HT-29 (cell line): ENCODE measurements at places on chromosomes 2 and 18.

DNA sequence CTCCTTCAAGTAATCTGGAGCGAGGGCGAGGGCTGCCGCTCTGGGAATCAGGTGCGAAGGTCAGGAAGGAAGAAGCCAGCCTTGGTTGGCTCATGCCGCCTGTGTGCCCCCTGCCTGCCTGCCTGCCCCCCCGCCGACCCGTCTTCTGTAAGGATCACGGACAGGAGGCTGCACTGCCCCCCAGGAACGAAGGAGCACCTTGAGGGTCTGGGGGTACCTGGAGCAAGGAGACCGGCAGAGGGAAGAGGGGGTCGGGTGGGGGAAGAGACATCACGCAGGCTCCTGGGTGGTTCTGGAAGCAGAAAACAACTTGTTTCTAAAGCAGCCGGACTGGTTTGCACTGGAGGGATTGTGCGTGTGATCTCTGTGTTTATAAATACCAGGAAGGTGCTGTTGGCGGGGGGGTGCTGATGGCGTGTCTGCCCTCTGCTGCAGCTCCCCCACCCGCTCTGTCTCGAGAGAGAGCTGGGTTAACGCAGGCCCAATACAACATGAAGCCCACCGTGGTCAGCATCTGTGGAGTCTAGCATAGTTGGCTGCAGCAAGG lies 1.7 kb downstream of the FOSL2 start:
- DNase-seq: peak; percentile 85

DNA sequence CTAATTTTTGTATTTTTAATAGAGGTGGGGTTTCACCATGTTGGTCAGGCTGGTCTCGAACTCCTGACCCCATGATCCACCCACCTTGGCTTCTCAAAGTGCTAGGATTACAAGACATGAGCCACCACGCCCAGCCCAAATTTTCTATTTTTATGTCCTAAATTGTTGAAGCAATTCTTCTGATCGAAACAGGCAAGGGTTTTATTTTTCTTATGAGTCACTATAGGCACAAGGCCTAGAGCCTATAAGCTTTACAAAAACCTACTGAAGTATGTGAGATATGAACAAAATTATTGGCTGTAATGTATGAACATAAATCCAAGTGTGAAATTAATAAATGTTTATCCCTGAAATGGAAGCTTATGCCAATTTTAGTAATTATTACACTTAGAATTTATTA lies 464.2 kb upstream of the NRP2 start:
- DNase-seq: no peak

DNA sequence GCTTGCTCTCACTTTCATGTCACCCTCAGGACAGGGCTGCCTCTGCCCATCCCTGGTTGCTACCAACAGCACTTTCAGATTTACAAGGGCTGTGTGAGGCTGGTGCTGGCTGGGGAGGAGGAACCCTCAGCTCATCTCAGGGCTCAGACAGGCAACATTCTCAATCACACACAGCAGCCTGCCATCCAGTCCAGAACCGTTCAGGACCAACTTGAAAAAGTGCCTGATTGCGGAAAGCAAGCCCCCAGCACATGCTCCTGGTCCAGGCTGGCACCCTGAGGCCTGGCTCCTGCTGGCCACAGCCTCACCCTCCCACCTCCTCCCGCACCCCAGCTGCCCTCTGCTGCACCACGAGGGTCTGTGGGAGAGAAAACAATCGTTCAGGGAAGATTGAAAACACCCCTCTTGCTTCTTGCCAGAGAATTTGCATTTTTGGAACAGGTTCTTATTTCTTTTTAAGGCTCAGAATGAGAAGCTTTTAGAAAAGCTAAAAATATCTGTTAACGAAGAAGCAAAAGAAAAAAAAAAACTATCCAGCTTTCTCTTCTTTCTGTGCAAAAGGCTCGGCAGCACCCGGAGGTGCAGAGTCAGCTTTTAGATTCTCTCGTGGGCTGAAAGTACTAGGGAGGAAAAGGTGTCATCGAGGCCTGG lies 403.8 kb upstream of the ID2 start:
- no peak for DNase-seq

DNA sequence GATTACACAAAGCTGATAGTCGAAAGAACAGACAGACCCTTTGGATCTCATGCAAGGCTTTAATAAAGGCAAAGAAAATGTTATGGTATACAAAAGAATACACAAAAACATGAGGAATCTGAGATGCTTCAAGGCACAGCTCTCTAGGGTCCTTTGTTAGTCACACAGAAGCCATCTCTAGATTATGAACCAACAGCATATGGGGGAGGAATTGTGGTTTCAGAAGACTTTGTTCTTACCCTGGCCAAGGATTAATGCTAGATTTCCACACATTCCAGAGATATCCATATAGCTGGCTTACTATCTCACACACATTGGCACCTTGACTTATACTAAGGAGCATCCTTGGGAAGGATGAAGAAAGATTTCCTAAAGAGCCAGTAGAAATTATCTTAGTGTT lies 206.1 kb downstream of the GULP1 start:
- DNase-seq: no peak

DNA sequence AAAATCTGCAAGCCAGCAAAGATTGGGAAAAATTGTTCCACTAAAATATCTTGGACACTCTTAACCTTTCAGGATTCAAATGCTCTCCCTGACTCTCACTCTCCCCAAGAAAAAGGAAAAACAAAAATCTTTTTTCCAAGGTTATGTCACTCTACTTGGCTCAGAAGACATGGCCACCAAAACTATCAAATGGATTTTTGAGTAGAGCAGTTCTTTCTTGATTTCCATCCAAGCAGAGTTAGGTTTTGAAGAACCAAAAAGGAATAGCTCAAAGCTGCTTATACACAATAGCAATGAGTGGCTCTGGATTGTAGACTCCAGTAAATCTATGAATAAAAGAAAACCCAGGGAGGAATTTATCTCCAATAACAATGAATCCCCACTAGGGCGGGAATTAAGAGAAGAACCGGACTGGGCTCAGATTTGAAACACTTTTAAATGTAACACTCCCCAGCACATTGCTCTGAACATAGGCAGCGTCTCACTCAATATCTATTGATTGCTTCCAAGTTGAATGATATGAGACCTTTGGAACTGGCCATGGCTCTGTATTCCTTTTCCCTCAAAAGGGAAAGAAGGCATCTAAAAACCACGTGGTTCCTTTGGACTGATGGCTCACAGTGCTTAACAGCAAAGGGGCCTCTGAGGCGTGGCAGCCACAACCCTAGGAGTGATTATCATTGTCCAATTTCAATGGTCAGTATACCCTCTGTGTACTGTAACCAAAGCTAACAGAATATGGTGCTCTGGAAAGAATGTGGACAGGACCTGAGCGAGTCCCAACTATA lies 68.3 kb downstream of the SPRED2 start:
- DNase-seq: no peak

- DNase-seq: peak; percentile 35
Observed at GRCh38 chr18:75727456-75727855, 300.0 kb upstream of the SMIM21 start.
